ENCODE measurements at places on chromosomes 6 and 20.

DNA sequence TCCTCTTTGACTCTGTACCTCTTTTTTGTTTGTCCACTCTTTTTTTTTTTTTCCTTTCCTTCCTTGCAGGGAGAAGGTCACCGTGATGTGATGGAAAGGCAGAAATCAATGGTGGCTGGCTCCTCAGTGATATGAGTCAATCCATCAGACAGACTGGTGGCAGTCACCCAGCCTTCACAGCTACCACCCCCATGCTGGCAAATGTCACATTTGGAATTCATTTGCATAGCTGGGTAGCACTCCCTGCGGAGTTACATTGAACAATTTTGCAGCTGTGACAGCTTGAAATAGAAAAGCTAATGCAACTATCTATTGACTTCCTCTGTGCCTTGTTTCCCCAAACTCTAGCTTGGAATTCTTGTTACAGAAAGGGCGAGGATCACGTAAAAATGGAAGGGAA, 668.4 kb downstream of the C6orf118 start:
- no peak for DNase-seq

GRCh38 chr6:31819871-31820299, 4.5 kb downstream of the HSPA1A start:
- DNase-seq, result no peak

DNA sequence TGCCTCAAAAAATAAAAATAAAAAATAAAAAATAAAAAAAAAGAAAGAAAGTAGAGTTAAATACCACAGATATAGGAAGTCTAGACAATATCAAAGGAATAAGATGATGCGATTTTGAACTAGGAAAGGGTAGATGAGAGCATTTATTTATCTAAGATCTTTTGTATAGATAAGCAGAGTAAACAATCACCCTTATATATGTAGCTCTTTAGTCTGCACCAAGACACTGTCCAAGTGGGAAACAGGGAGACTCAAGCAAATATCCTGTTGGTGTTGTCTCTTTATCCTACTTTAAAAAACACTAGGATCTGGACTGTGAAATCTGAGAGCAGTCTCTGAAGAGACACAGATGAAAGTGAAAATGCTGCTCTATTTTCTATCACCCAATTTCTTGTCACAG, 587.0 kb upstream of the FLRT3 start:
- DNase-seq, result no peak

GRCh38 chr6:5471044-5471443, 209.7 kb downstream of the FARS2 start:
- no peak for DNase-seq

- no peak for DNase-seq
These were observed 246.0 kb upstream of the SPTLC3 start for GRCh38 chr20:12762725-12763124.

GRCh38 chr20:58389324-58389967, 417 bp downstream of the VAPB start:
- DNase-seq, result peak; percentile 2

DNA sequence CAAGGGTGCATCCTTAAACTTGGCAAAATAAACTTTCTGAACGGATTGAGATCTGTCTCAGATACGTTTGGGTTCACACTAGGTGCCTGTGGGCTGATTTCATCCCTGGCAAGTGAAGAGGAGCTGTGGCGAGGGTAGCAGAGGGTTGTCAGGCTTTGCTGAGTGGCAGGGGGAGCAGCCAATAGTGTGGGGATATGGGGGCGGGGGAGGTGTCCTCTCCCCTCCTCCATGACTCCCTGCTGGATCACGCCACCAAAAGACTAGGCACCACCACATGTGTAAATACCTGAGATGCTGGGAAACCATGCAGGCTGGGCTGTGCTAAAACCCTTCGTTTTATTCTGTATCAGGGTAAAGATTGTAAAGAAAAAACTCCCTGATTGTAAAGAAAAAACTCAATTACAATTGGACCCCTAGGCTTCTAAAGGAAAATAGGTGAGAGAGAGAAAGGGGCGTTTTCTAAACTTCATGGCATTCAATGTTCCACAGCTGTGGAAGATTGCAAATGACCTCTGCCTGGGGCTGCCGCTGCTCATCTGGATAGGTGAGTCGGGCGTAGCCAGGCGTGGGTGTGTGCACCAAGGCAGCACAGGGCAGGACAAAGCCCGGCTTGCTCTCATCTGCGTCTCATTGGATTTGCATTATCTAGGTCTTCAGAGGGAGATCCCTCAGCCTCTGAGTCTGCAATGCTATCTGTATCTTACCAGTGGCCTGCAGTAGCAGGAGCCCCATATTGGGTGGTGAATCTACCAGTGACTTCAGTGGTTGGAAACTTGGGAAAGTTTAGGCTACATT, 26.9 kb upstream of the ADTRP start:
- DNase-seq, result no peak

GRCh38 chr6:79954849-79955248, 7.5 kb upstream of the ELOVL4 start:
- no peak for DNase-seq

DNA sequence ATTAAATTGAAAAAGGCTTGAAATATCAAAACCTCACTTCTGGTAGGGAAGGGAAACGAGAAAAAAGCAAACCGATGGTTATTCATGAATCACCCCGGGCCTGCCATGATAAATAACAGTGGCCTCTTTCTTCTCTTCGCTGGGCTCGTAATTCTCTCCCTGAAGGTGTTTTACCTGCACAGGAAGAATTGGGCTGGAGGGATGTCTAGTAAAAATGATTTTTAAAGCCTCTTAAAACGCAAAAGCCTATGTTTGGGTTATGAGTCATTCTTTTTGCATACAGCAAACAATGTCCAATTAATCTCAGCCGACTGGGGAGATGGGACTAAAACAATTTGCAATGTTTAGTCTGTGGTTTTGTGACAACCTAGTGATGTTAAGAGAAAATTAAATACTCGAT, 16.8 kb downstream of the LINC00237 start:
- no peak for DNase-seq

DNA sequence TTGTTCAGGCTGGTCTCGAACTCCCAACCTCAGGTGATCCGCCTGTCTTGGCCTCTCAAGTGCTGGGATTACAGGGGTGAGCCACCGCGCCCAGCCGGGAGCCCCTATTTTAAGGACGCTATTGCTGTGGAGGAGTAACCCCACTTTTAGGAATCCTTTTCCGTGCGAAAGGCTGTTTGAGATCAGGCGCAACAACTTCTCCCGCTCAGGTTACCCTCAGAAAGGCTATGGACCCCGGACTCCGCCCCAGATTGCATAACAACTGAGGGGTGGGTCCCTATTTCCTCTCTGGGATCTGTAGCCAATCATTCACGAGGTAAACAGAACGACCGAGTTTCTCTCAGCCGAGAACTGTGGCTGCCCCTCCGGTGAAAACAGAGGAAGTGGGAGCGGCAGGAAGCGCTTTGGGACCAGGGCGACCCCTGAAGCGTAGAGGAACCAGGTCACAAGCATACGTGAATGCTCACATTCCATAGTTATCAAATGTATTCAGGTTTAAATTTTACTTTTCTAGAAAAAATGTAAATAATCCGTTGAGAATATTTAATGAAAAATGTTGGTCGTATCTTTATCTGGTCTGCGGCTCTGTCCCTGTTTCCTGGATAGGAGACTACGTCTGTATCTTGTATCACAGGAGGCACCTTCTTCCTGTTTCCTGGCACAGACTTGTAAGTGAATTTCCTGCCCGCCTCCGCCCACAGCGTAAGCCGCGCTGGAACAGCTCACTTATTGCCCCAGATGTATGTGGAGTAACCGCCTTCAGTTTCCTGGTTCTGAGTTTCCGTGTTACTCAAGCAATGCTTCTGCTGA, 26.8 kb downstream of the HLA-E start:
- DNase-seq, result no peak

DNA sequence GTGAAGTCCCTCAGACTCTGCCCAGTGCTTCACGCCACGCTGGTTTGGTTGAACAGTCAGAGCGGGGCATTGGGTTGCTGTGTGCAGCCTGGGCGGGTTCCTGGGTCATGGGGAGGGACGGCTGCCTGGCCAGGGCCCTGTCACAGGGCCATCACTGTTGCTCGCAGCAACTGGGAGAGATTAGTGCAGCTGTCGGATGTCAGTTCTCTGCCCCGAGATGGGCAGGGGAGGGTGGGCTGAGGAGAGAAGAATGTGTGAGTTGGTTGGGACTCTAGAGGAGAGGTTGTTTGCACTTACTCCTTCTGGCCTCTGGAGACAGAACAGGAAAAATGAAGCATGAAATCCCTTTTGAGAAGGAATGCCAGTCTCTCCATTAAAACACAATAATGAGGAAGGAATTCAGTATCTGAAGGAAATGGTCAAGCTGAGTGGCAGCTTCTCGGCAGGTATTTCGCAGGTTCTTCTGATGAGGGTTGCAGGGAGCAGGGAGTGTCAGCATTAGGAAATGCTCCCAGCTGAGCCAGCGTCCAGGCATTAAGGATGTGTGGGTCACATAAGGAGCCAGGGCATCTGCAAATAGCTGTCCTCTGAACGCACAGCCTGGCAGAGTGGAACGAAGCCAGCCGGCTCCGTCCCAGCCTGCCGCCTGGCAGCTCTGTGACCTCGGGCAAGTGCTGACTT, 95.9 kb downstream of the SSR1 start:
- DNase-seq, result no peak

DNA sequence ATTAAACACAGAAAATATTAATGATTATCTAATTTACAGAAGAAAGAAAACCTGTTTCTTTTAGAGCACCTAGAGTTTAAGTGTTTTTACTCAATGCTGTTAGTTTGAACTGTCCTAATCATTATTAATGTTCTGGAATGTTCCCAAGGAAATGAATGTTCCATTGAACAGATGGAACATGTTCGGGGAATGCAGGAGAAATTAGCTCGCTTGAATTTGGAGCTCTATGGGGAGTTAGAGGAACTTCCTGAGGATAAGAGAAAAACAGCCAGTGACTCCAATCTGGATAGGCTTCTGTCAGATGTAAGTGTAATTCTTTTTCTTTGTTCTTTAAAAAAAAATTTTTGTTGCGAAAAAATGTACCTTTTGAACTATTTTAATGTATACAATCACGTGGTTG, 10.8 kb upstream of the ECT2L start:
- no peak for DNase-seq

GRCh38 chr6:14128746-14129145, 11.2 kb downstream of the CD83 start:
- DNase-seq, result no peak

- no peak for DNase-seq
These were observed 54.9 kb upstream of the SASH1 start for GRCh38 chr6:148287623-148288333.

DNA sequence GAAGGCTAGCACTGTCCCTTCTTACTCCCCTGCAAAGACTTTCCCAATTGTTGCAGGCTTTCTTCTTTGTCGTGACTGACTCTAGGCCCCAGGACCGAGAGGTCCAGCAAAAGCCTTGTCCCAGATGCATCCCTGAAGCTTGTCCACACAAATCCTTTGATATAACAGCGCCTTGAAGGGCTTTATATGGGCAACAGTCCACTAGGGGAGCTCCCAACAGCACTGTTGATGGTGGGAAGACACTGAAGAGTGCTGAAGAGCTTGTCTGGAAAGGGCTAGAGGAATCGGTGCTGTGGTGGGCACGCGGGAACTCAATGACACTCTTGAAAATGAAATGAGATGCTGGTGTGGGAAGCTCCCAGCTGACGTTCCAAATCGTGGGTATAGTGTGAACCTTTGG, 316.1 kb upstream of the CDH4 start:
- DNase-seq, result no peak

- DNase-seq, result no peak
These were observed 8.7 kb downstream of the RPS21 start for GRCh38 chr20:62395311-62396242.

GRCh38 chr6:35248300-35248699, 11.2 kb upstream of the ZNF76 start:
- DNase-seq, result no peak

DNA sequence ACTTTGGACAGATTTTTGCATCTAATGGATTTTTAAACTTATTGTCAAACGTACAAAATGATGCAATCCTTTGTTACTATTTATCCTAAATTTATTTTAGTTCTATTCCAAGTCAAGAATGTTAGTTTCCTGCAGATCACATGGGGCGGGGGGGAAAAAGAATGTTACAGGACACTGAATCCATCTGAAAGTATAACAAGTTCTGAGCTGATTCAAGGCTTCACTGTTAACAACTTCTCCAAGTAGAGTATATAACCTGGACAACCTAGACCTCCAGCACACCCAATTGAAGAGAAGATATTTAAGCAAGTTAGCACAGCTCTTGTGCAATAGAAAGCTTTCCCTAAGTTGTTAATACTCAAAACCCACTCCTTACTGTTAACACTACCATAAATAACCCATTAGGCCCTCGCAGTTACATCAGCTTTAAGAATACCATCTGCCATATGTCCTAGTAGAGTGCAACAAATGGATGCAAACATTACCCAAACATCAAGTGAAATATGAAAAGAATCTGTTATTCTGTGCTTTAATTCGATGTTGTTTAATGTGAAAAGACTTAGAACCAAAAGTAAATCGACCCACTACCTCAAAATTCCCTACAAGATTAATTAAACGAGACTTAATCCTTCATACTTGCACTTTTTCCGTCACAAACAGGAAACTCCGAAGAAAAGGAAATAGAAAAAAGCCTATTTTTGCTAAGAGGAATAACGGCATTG, 1.3 kb downstream of the SEC63 start:
- DNase-seq, result no peak

- no peak for DNase-seq
These were observed 191.3 kb downstream of the EPM2A start for GRCh38 chr6:145544041-145544440.

DNA sequence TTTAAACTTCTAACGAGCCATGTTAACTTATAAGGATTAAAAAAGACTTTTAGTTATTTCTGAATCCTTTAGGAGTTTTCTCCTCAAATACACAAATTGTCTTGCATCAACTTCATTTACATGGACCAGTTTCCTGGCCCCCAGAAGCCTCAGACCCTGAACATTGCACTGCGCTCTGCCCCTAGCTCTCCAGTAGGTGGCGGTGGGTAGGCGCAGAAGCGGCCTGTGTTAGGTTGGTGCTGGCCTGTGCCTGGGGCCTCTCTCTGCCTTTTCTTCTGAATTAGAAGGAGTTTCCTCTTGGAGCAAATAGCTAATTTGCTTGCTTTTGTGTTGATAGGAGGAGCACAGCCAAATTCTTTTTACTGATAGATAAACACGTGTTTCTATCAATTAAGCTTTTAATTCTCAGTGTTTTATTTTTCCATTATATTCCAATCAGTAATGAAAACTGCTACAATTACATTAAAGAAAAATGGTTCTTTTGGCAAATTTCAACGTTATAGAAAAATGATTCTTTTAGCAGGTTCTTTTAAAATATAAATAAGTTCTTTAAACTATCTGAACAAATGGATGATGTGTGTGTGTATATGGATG, 44.4 kb downstream of the DTD1 start:
- DNase-seq, result peak; percentile 57

- DNase-seq, result no peak
These were observed 7.8 kb upstream of the NR2E1 start for GRCh38 chr6:108157981-108158525.

DNA sequence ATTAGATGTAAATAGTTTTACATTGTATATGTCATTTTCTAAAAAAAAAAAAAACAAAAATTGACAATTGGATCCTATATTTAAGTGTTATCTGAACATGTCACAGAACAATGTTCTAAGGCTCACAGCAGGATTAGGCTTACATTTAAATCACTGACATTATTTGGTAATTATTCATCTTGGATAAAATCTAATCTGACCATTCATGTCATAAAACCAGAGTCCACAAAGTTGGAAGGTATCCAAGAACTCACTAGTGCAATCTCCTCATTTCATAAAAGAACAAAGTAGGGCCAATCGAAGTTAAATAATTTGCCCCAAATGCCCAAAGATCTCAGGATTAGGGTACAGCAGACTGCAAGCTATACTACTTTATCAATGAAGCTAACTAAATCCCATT, 73.0 kb downstream of the PDSS2 start:
- no peak for DNase-seq

All from NCI-H1092 (cell line).